ENCODE measurements at places on chromosomes 6 and 20. TPM values are rescaled to one million over a fixed set of nuclear protein-coding genes. Genes with fewer than 3 reads are reported as not detected.

DNA sequence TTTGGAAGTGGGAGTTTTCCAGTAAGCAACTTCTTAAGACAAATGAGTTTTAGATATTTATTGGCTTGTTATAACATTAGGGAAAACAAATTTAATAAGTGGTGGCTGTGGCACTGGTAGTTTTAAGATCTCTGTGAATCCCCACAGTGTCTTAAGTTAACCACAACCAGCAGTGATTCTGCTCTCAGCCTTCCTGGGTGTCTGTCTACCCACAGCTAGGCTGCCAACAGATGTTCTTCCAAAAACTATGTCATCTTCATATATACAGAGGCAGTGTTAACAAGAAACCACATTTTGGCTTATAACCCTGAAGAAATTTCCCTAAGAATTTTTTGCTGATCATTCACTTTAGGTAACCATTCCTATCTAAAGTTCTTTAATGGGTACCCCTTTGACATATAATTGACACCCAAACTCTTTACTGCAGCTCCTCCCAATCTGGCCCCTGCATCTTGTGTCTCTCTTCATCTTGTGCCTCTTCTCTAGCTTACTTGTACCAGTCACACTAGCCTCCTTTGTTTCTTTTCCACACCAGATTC, 52.7 kb downstream of the TOP1 start:
- no peak for DNase-seq

DNA sequence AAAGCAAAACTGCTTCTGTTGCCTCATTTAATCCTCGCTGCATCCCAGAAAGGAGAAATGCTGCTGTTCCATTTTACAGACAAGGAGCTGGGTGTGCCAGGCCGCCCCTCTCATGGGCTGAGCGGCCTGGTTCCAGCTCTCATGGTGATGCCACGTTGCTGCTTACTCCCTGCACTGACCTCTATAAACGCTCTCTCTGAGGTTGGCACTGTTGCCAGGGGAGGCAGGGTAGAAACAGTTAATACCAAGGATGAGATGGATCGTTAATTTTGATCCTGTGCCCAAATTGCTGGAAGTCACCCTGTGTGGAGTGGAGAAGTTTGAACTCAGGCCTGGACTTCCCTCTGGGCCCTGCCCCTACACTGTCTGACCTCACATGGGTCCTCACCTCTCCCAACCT, 25.6 kb downstream of the SIRPA start:
- no peak for DNase-seq

Gene GRIK2
- total RNA-seq: 0.47 TPM

- no peak for DNase-seq
These were observed 61.5 kb downstream of the LYRM4 start for GRCh38 chr6:5199283-5199682.

GRCh38 chr6:85676086-85676729, 33.5 kb upstream of the SYNCRIP start:
- no peak for DNase-seq

- DNase-seq: no peak
These were observed 59.6 kb downstream of the ZNF831 start for GRCh38 chr20:59223182-59223601.

DNA sequence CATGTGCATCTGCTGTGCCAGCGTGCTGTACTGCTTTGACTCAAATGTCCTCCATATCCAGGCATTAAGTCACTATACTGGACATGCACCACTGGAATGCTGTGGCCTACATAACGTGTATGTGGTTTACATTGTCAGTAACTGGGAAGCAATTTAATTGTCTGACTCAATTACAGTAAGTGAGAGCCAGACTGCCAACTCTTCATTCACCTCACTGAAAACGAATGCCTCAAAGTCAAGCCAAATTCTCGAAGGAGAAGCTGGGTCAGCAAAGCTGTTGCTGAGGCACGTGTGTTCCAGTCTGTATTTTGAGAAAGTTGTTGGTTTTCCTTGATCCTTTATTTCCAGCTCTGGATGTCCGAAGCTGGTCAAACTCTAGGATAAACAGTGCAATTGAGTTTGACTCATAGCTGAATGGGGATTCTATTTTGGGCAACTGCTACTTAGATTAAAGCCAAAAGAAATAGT, 534.3 kb downstream of the COL12A1 start:
- DNase-seq: no peak

GRCh38 chr6:165055231-165055630, 254.2 kb downstream of the C6orf118 start:
- DNase-seq: no peak

DNA sequence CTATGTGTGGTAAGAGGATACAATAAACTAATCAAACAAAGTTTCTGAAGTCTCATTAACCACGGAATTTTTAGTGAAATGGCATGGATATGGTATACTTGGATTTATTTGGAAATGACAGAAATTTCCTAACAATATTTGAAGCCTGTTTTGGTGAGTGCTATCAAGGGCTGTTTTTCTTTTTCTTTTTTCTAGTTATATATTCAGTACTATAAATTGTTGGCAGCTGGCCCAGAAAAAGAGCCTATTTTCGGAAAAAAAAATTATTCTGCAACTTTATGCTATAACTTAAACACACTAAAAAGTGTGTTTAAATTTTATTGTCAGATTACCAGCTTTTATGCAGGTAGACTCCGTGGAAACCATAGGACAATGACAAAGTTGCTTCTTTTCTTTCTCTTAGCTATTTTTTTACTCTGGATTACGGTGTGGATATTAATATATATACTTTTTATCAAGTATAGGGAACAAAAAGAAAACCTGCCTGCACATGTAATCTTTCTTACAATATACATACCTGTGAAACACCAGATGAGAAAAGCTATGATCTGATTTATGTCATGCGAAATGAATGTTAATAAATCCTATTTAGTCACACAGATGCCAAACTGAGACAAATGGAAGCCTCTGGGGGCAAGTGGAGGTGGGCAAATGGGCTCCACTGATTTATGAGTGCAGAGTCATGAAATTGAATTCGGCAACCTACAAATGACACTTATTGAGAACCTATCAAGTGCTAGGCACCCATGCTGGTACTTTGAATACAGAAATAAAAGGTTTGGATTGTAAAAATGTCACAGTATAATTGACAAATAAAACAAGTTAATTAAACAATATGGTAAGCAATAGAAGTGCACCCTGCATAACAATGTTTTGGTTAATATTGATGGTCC, 919.5 kb upstream of the FLRT3 start:
- DNase-seq: no peak

- no peak for DNase-seq
These were observed 2.3 kb downstream of the NR2E1 start for GRCh38 chr6:108168090-108168463.

DNA sequence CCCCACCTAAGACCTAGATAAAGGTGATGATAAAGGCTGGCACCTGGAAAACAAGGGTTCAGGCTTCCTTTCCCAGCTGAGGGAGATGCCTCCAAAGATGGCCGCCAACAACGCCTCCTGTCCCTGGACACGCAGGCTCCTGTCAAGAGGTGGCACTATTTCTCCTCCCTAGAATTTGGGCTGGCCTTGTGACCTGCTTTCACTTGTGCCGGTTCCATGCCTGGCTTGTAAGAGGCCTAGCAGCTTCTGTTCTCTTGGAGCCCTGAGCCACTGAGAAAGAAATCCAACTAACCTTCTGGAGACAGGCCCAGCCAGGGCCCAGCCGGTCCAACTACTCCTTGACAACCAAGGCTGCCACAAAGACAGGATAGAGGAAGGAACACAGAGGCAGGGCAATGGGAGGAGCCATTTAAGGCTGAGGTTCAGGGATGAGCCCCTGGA, 60.2 kb upstream of the RALY start:
- no peak for DNase-seq

- DNase-seq: no peak
These were observed 6.7 kb downstream of the PCED1A start for GRCh38 chr20:2833761-2834160.

- DNase-seq: no peak
These were observed 58.0 kb downstream of the GINS1 start for GRCh38 chr20:25465243-25466135.

- DNase-seq: no peak
These were observed 124.7 kb upstream of the SASH1 start for GRCh38 chr6:148217921-148218320.

DNA sequence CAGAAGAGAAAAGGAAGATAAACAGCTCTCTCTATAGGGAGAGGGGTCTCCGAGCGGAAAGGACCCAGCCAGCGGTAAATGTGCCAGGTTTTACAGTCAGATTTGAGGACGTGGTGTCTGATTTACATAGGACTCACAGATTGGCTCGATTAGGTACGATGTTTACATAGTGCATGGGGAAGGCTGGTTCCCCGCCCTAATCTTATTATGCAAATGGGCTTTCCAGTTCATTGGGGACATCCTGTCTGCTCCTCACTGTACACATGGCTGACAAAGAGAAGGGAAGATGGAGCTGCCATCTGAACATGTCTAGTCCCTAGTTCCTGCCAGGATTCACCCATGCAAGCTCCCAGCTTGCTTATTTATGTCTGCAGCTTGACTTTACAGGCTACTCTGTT, 119.9 kb downstream of the RNF144B start:
- DNase-seq: no peak

GRCh38 chr6:69866351-69866769, at the start of gene COL19A1:
Gene COL19A1 (plus strand): TSS chr6:69866556. CDS start chr6:69879568, 13,012 bp downstream.
- DNase-seq: no peak

GRCh38 chr6:56292505-56293181, 45.3 kb upstream of the COL21A1 start:
- no peak for DNase-seq

Gene SYNDIG1
- 0.19 TPM for total RNA-seq

GRCh38 chr6:48959251-48960060, 503.6 kb downstream of the MMUT start:
- no peak for DNase-seq

GRCh38 chr20:10250902-10251301, 32.3 kb downstream of the SNAP25 start:
- DNase-seq: no peak

DNA sequence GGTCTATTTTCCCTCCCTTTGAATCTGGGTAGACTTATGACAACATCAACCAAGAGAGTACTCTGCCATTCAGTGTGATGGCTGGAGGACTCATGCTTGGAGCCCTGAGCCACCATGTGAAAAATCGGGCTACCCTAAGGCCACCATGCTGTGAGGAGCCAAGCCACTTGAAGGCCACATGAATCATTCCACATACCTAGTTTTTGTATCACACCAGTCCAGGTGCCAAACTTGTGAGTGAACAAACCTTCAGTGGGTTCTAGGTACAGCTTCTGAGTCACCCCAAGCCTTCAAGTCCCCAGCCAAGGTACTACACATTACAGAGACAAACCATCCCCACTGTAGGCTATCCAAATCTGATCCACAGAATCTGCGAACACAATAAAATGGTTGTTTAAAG, 37.4 kb upstream of the E2F3 start:
- no peak for DNase-seq

- no peak for DNase-seq
These were observed 335.5 kb downstream of the GJA1 start for GRCh38 chr6:121770943-121771342.

DNA sequence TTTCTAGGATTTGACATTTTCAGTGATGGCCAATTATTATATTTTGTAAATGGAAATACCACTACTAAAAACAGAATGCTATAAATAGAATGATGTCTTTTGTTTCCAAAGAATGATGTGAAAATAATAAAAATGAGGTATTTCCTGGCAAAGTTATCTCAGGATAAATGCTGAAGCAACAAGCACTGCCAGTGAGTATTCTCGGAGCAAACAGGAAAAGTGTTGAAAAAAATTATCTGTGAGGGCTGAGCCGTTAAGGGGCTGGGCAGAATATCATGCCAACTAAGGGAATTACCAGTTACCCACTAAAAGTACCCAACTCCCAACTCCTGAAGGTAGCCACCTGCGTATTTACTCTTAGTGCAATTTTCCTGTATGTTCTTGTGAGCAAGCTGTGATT, 23.6 kb upstream of the SCAF8 start:
- DNase-seq: no peak

DNA sequence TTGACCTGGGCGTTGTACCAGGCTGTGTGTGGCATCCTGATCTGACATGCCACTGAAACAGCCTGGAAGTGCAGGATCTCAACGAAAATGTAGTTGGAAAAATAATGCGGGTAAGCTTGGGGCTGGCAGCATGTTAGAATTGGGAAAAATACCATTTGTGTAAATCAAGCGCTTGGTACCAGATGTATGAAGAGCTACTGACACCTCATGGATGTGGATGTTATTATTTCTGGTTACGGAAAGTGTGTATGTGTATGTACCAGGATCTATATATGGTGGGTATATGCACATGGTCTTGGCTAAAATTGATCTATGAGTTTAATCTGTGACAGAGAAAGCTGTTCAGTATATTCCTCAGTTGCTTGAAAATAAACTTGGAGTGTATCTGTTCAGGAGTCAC, 22.7 kb downstream of the HIVEP1 start:
- no peak for DNase-seq

DNA sequence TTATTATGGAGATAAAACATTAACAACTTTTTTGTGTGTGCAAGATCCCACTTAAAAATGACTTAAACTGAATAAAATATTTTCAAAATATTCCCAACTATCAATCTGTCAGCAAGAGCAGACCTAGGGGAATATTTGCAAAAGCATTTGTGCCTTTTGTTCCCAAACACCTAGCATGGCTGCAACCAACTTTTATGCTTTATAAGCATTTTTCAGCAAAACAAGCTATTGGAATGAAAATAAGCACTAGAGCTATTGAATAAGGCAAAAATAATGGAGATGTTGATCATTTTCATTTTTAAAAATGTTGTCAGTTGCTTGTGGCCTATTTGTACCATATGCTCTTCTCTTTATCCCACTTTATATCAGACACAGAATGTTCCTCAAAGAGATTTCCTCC, 28.2 kb upstream of the CEP162 start:
- no peak for DNase-seq

- DNase-seq: no peak
These were observed 1.2 kb downstream of the SLC17A3 start for GRCh38 chr6:25872814-25873213.

DNA sequence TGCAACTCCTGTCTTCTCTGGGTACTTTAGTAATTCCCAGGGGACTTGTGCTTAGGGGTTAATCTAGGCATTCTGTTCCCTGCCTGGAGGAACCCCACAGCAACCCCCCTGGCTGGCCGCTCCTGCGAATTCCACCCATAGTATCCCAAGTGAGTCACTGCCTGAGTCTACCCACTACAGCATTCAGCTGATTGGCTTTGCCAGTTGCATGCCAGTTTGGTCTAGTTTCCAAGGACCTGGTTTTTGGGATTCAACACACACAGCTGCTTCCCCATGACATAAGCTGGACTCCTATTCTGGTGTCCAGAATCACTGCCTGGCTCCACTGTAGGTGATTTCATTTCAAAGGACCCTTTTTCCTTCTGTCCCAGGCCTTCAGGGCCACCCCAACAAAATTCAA, 40.3 kb downstream of the PLCG1 start:
- no peak for DNase-seq

GRCh38 chr20:59972037-59972801, 14.0 kb downstream of the CDH26 start:
- no peak for DNase-seq

GRCh38 chr6:71490876-71491275, 202.3 kb downstream of the OGFRL1 start:
- DNase-seq: no peak

DNA sequence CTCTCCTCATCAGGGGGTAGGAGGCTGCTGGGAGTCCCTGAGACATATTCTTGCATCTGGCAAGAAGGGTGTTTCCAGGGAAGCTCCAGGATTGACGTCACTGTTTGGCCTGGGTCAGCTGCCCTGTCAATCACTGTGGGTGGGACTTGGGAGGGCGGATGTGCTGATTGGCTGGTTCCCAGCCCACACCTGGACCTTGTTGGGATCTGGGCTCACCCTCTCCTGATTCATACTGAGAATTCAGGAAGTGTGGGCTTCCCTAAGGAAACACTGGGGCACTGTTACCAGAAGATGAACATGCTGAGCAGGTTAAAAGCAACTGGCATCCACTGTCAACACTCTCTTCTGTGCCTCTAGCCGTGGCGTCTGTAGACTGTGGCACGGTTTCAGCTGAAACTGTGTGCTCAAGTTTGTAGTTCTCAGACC, 36.5 kb downstream of the CDH26 start:
- DNase-seq: no peak

Gene ZNF165
- not detected for total RNA-seq

Measured in omental fat pad (tissue), 4 donors.